ENCODE measurements at places on chromosomes 5 and 9. TPM values are rescaled to one million over a fixed set of nuclear protein-coding genes. Genes with fewer than 3 reads are reported as not detected.

DNA sequence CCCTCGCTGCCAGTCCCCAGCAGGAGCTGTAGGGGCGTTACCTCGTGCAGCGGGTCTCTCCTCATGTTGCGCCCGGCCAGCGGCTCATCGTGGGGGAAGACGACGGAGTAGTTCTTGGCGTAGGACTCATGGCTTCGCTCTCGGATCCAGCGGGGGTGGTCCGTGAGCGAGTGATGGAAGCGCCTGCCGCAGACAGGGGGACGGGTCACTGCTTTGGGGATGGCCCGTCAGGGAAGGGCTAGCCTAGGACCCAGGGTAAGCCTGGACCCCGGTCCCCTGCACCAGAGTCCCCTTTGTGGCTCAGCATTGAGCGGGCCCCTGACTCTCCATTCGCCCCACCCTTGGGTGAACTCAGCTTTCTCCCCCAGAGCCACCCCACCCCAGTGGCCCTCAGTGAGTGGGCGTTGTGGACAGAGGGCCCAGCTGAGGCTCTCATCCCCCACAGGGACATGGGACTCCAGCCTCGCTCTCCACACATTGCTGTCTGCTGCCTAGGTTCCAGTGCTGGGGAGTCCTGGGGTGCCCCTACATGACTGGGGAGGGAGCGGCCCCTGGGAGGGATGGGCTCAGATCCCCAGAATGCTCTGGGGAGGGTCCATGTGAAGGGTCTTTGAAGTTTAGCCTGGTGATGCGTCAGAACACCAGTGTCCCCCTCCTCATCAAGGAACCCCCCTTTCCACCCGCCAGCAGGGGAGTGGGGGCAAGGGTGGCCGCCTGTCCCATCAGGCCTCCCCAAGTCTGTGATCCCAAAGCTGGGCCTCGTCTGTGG, 29.7 kb downstream of the SARDH start:
- no peak overlapping the region for H3K27ac ChIP-seq
- H3K36me3 ChIP-seq = no peaks in the 10 kb centered on the region
- peak; percentile 86 for DNase-seq
- no peak overlapping the region for H3K4me3 ChIP-seq
- peaks cover 27% of the 10 kb centered on the region for H3K4me1 ChIP-seq
- H3K27me3 ChIP-seq = no peaks in the 10 kb centered on the region

DNA sequence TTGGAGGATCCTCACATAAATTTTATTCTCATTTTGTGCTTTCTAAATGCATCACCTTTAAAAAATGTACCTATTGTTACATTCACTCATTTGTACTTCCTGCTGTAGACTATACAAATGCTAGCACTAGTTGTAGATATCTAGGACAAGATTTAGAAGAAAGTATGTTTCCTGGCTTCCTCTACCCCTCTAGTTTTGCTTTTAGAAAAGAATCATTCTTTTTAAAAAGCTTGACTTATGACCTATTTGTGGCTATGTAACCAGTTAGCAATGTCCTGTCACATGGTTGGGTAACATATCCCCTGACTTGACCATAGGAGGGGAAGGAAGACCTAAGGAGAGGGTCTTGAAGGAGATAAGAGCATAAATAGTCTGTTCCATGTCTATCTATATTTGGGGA, 13.3 kb downstream of the CAMK4 start:
- H3K27ac ChIP-seq = no peak overlapping the region
- peaks cover 19% of the 10 kb centered on the region for H3K27me3 ChIP-seq
- DNase-seq = no peak

Gene SPARC
- total RNA-seq = 24,474 TPM

DNA sequence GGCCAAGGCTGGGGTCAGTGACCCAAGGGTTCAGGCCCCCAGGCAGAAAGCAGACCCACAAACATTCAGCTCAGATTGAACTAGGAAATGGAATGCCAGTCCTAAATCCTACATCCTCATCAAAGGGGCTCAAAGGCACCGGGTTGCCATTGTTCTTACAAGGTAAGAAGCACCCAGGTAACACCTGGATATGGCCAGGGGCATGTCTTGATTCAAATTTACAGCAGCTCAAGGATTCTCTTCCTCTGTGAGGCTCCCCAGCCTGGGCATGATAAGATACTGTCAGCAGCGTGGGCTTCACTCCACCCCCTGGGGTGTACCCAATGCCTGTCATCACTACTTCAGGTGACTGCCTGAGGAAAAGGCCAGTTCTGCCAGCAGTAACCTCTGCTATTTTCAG, 92.1 kb upstream of the FSTL4 start:
- H3K4me1 ChIP-seq = peaks cover 6% of the 10 kb centered on the region
- H3K36me3 ChIP-seq = no peaks in the 10 kb centered on the region
- no peak overlapping the region for H3K4me3 ChIP-seq
- H3K27ac ChIP-seq = no peak overlapping the region
- peaks cover 2% of the 10 kb centered on the region for H3K27me3 ChIP-seq

Gene ATP10B
- total RNA-seq = not detected

Gene CAVIN4
- 0.46 TPM for total RNA-seq

DNA sequence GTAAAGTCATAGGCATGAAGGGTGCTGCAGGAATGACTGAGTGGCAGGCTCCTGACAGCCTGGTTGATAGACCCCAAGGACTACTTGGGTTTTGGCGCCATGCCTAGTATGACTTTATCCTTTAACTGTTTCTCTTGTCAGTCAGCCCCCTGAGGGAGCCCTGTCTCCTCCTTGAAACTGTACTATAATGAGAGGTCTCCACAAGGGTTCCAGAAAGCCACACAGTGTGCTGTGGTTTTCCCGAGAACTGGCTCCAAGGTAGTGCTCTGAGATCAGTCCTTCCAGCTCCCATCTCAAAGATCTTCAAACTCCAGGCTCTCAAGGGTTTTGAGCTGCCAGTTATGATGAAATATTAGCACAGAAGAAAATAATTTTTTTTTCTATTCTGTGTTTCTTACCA, 26.7 kb upstream of the TNC start:
- no peaks in the 10 kb centered on the region for H3K36me3 ChIP-seq
- no peak overlapping the region for H3K4me3 ChIP-seq

GRCh38 chr9:1296331-1296730, 246.2 kb downstream of the DMRT2 start:
- H3K27ac ChIP-seq = no peak overlapping the region
- H3K36me3 ChIP-seq = no peaks in the 10 kb centered on the region
- H3K4me3 ChIP-seq = no peak overlapping the region
- no peaks in the 10 kb centered on the region for H3K4me1 ChIP-seq

Gene SCGB3A2
- not detected for total RNA-seq

GRCh38 chr9:8234316-8234715, 434.7 kb upstream of the DMAC1 start:
- H3K27ac ChIP-seq = no peak overlapping the region
- no peaks in the 10 kb centered on the region for H3K4me1 ChIP-seq
- no peak overlapping the region for H3K4me3 ChIP-seq
- DNase-seq = no peak

Gene PLAC8L1
- 0.97 TPM for total RNA-seq

DNA sequence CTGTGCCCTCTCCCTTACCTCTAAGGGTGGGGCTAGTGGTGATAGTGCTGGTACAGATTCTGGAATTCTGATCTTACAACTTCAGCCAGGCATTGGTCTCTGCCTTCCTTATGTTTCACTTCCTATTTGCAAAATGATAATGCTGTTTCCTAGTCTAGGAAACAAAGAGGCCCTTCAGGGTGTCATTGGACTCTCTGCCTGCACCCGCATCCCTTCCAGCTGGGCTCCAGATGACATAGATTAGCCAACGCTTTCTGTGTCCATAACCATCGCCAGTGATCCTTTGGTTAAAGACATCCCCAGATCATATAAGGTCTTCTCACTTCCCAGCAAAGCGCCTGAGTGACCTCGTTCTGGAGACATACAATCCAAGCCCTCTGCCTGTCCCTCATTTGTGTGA, 180.7 kb downstream of the ERCC6L2 start:
- no peak for DNase-seq
- no peak overlapping the region for H3K27ac ChIP-seq
- no peak overlapping the region for H3K4me3 ChIP-seq
- peaks cover 4% of the 10 kb centered on the region for H3K4me1 ChIP-seq
- peaks cover 12% of the 10 kb centered on the region for H3K27me3 ChIP-seq
- H3K36me3 ChIP-seq = peaks cover 1% of the 10 kb centered on the region

DNA sequence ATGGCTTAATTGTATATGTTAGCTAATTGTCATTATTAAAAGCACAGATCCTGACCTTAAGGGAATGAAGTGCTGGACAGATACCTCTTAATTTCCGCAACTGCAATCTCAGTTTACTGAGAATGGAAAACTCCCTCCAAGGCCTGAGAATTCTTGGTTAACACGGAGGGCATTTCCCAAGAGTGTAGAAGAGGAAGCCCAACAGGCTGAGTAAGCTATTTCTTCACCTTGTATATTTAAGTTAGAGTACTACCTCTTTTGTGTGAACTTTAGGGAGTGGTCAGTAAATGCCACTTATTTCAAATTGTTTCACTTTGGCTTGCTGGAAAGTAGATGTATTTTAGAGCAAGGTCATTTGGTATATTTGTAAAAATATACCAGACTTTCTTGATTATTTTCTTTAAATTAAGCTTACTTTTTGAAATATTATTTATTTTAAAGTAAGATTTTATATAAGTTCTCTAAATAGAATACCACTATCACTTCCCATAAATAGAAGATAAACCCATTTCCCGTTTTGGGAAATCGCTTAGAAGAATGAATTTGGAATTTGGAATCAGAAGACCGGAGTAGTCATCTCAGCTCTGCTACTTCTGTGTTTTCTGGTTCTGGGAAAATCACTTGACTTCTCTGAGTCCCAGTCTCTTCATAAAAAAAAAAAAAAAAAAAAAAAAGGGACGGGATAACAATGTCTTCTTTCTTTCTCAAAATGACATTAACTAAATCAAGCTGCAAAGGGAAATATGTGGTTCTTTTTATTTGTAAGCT, 26.0 kb upstream of the C9orf72 start:
- no peaks in the 10 kb centered on the region for H3K36me3 ChIP-seq
- H3K27ac ChIP-seq = no peak overlapping the region
- DNase-seq = no peak
- peaks cover 19% of the 10 kb centered on the region for H3K27me3 ChIP-seq
- no peaks in the 10 kb centered on the region for H3K4me1 ChIP-seq
- H3K4me3 ChIP-seq = no peak overlapping the region

GRCh38 chr5:142683881-142684505, 1.9 kb downstream of the FGF1 start:
- peak overlapping the region; percentile 93 for H3K27ac ChIP-seq
- H3K4me3 ChIP-seq = no peak overlapping the region
- no peak for DNase-seq
- H3K4me1 ChIP-seq = peaks cover 39% of the 10 kb centered on the region

Gene UBQLN1
- 83.4 TPM for total RNA-seq

Gene TGFBR1
- total RNA-seq = 71.1 TPM

DNA sequence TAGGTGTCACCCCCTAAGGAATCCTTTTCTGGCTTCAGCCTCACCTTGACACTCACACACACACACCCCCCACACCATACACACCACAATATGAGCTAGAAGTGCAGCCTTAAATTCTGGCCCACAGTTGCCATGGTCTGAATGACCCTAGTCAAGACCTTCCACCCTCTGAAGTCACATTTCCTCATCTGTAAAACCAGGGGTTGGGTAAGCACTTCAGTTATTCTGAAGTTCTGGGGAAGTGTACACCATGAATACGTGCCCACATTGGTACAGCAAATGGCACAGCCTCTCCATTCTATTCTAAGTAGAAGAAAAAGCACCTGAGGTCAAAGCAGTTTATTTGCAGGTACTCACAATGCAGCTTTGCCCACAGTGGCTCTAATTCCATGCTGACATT, 372.8 kb upstream of the KLF4 start:
- H3K4me3 ChIP-seq = no peak overlapping the region
- peaks cover 12% of the 10 kb centered on the region for H3K4me1 ChIP-seq
- no peak for DNase-seq
- no peaks in the 10 kb centered on the region for H3K36me3 ChIP-seq
- H3K27me3 ChIP-seq = peaks cover 14% of the 10 kb centered on the region
- no peak overlapping the region for H3K27ac ChIP-seq

Gene FOXD4L5
- 0.51 TPM for total RNA-seq
